ENCODE measurements at places on chromosomes 4 and X. TPM values are rescaled to one million over a fixed set of nuclear protein-coding genes. Genes with fewer than 3 reads are reported as not detected.

- DNase-seq, result no peak
Observed at GRCh38 chr4:125594056-125594602, 279.4 kb downstream of the FAT4 start.

DNA sequence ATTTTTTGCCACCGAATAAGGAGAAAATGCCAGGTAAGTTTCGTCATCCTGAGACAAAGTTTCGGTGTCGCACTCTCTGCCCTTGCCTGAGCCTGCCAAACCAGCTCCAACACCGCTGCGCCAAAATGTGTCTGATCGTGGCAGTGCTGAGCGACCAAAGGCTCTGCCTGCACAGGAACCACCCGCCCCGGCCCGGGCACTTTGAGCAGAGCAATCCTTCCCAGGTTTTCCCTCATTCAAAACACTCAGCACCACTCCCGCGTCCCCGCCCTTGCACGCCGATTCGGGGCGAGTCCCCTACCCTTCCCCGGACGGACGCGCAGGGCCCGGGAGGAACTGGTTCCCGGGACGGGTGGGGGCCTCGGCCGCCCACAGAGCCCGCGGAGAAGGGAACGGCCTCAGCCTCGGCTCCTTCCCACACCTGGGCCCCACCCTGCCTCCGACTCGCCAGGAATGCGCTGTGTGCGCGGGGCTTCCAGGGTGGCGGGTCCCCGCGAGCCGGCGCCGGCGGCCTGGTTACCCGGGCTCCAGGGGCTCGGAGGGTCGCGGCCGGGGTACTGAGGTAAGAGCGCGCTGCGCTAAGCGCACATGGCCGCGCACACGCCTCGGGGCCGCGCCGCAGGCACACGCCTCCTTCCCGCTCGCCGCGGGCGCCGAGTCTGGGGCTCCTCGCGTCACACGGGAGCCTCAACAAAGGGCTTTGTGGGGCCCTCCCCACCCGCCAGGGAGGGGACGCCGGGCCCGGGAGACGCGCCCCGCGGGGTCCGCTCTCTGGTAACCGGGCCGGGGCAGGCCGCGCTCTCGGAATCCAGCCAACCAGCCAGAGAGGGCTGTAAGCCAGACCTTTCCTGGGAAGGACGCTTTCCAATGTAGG is at the start of gene C4orf36:
Gene C4orf36 (minus strand): TSS at position 661 of the 874 bp plus-strand sequence. CDS start 902 bp downstream, outside the sequence.
- peak; percentile 78 for DNase-seq

Gene PPP2R3B
- total RNA-seq, result 101 TPM

Gene MUC7
- total RNA-seq, result 140 TPM

GRCh38 chrX:3271183-3271833 is 75.1 kb downstream of the MXRA5 start:
- DNase-seq, result no peak

Gene HSD17B13
- total RNA-seq, result not detected

Gene ARMCX5
- total RNA-seq, result 15.5 TPM

DNA sequence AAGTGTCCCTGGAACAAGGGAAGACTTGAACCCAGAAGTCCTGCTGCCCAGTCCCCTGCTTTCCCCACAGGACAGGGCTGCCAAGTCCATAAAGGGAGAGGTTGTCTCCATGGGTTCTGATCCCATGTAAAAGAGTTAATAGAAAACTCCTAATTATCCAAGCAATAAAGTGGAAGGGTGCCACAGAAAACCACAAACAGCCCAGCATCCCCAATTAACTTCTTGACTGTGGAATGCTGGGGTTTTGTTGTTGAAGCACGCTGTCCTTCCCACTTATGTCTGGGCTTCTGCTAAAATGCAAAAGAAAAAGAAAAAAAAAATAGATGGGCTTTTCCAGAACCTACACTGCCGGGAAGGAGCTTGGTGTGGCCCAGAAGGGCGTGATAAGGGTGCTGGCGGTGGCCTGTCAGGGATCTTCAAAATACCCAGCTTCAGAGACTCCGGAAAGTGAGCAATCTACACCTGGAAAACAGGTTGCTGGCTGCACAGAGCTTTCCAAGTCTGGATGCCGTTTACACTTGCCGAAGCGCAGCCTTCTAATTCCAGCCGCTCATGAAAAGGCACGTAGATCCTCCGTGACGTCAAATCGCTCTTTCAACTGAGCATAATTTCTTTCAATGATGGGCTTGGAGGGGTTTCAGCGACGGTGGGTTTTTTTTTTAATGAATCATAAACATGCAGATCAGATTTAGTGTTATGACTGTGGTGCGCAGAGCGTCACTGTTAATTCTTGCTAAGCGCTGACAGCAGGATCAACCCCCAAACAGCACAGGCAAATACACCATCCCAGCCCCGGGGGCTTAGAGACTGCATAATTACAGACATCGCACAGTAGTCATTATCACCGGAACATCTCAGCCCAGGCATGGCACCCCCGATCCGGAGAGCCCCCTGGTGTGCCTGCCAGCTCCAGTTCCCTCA is 197.6 kb downstream of the BCOR start:
- peak; percentile 67 for DNase-seq

Gene MAGEC2
- total RNA-seq, result not detected

- no peak for DNase-seq
Observed at GRCh38 chr4:6509587-6509986, 37.2 kb upstream of the PPP2R2C start.

- no peak for DNase-seq
Observed at GRCh38 chrX:70621743-70622142, 177.1 kb downstream of the DLG3 start.

GRCh38 chr4:95267081-95267480 is 281.7 kb downstream of the UNC5C start:
- DNase-seq, result no peak

DNA sequence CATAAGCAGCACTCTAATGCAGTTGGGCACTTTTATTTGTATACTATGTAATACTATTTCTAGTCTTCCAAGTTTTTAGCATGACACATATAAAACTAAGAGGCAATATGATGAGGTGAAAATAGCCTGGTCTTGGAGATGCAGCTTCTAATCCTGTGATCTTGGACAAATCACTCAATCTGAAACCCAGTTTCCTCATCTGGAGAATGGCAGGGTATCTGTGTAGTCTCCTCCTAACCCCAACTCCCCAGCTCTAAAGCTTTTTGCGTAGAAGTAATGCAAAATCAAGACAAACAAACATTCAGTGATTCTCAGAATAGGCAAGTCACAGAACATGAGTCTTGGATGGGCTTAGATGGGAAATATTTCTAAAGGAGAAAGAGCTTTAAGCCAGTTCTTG is 36.7 kb upstream of the IL21 start:
- no peak for DNase-seq

DNA sequence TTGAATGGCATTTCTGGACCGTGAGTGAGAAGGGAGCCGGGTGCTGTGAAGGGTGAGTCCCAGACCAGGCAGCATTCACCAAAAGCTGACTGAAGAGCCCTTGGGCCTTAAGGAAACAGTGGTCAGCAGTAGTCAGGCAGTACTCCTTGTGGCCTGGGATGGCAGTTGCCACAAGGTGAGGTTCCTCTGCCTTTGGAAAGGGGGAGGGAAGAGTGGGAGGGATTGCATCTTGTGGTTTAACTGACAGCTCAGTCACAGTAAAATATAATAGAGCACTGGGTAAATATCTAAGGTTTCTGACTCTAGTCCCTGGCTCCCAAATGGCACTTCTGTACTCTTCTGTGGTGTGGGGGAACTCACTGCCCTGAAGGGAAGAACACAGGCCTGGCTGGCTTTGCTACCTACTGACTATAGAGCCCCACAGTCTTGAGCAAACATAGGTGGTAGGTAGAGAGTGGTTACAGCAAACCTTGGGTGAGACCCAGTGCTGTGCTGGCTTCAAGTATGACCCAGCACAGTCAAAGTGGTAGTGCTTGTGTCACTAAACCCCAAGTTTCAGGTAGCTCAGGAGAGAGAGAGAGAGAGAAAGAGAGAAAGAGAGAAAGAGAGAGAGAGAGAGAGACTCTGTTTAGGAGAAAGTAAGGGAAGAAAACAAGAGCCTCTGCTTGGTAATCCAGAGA is 154.2 kb downstream of the TEX11 start:
- no peak for DNase-seq

DNA sequence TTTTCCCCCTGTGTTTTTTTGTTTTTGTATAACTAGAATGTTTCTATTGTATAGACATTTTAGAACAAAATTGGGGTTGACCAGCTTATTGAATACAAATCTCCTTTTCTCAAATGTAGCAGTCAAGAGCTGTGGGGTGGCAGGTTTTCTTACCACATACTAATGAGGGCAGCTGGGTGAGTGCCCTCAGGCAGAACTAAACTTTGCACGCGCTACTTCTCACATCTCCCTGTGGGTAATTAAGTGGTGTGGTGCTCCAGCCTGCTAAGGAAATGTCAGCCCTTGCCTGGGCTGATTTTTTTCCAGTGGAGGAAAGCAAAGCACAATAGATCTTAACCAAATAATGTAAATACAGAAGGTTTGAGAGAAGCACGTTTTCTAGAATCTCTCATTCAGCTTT is 717.6 kb upstream of the TENM3 start:
- DNase-seq, result no peak

DNA sequence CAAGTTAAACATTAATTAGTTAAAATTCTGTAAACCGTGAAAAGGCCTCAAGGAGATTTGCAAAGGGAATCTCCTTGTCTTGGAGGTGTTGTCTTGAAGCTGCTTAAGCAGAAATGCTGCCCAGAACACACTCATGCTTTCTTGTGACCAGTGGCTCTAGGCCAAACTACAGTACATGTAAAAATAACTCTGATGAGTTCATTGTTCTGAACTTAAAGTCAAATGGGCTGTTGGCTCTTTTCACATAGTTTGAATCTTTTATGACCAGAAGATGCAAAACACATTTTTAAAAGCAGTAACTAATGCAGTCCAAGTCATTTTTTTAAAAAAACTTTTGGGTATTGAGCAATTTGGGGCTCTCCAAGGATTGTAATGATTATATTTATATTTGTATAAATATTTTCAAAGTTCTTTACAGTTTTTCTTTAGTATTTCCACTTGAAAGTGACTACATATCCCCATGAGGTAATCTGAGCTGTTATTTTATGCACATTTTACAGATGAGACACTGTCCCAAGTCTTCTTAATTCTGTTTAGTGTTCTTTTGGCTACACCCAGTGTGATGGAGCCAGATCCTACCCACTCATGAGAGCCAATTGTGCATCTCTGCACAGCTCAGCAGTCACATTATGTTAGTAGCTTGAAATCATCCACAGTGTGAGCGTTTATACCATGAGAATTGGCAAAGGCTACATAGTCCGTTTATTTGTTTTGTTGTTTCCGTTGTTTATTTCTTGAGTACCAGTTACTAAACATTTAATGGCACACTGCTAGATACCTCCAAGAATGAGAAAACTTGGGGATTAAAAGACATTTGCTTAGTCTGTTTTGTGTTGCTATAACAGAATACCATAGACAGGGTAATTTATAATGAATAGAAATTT is 112.8 kb upstream of the ATXN3L start:
- DNase-seq, result peak; percentile 81

DNA sequence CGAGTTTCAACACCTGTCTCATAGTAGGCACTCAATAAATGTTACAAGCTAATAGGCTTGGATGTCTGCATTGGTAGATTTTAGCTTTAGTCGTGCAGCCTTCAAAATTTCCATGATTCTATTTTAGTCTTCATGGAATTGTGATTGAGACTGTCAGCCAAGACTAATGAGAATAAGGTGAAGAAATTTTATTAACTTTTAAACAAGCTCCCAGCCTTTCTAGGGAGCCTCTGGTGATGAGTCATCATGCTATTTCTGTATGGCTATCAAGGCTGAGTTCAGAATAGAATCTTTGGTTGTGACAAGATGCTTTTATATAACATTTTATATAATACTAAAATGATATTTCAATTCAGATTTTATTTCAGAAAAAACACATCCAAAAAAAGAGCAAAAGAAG is 685.8 kb downstream of the GABRG1 start:
- no peak for DNase-seq

Gene TMEM156
- total RNA-seq, result 1.6 TPM

DNA sequence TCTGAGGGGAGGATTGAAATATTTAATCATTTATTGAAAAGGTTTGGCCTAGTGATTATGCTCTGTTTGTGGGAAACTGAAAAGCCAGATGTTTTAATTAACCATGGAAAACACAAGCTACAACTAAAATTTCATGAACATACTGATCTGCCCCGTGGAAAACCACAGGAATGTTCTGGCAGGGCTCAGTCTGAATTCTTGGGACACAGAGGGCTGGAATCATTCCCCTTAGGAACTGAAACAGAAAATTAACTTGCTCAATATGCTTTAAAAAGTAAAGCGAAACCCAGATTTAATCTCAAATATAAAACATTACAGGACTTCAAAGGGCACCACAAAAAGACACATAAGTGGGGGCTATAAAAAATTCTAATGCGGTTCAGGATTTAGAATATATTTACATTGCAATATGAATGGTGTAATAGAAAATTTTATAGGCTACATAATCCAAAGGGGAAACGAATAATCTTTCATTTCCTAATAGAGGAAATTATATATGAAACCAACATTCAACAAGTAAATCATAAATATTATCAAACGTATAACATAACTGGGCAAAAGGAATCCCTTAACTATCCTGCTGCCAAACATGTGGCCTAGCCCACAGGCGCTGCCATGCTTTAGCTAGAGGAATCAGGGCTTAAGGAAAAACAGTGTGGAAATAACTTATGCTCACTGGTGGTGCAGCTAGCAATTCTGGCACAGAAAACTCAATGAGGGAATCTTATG is 70.9 kb downstream of the APBB2 start:
- peak; percentile 95 for DNase-seq

DNA sequence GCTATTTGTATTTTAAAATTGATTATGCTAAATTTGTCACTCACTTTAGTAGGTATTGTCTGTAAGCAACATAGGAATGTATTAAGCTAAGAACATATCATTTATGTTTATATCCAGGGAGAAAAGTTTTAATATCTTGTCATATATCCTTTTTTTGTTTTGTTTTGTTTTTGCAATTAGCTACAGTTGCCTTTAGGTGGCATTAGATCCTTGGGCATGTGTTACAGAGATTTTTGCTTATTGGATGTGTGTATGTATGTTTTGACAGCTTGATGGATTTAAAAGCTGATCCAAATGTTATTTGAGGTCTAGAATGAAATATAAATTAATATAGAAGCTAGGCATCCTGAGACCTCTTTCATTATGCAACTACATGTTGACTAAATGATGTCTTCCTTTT is 36.1 kb upstream of the OTUD4 start:
- DNase-seq, result peak; percentile 35

GRCh38 chrX:9293051-9293496 is 171.8 kb upstream of the TBL1X start:
- DNase-seq, result no peak

Gene ETDB
- total RNA-seq, result not detected

DNA sequence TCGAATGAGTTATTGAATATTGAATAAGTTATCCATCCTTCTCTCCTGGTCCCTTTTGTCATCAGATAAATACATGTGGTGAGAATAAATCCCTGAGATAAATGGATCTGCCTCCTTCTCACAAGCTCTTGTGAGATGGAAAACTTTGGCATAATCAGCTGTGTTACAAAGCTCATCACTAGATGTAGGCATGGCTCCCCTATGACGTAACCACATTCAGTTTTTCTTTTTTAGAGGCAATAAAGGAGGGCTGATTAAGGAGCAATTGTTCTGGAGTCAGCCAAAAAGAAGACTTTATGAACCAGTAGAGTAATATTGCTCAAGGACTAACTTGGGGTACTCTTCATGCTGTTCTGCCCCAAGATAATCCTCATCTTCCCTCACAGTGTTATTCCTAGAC is 90.5 kb upstream of the GATB start:
- DNase-seq, result no peak

Measured in tongue (tissue), 3 donors.